ENCODE measurements at places on chromosomes 13 and 19.

DNA sequence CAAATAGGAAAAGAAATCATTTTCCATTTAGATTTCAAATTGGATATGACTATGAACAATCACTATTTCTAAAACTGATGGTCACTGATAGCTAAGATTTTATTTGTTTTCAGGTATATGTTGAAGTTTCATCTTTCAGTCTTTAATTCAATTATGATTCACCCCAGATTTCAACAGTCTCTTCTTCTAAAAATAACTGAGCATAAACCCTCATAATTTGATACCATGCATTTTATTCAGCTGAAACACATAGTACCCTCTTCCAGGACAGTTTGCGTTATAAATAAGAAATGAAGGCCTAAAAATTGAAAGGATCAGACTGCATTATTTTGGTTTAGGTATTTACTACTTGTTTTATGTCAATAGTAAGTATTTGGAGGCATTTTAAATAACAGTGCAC is 428.5 kb upstream of the NBEA start:
- no peak for DNase-seq

DNA sequence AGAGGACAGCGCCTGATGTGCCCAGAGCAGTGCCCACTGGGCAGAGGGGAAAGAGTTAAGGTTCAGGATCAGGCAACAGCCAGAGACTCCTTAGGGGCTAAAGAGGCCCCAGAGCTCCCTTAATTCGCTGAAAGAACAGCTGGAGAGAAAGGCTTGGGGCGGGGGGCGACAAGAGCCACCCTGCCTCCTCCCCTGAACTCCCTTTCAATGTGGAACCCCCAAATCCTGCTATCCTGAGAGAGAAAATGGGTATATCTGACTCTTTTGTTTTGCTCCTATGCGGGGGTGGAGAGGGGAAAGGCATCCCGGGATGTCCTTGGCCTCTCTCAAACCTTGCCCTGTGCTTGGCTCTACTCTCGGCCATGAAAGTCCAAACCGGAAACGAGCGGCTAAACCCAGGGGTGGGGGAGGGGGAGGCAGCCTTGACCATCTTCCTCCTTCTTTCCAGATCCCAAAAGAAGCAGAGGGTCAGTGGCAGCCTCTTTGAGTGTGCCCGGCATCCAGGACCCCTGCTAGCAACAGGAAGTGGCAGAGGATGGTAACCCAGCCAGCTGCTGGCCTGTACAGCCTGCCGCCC is 4.7 kb downstream of the PRKACA start:
- no peak for DNase-seq

DNA sequence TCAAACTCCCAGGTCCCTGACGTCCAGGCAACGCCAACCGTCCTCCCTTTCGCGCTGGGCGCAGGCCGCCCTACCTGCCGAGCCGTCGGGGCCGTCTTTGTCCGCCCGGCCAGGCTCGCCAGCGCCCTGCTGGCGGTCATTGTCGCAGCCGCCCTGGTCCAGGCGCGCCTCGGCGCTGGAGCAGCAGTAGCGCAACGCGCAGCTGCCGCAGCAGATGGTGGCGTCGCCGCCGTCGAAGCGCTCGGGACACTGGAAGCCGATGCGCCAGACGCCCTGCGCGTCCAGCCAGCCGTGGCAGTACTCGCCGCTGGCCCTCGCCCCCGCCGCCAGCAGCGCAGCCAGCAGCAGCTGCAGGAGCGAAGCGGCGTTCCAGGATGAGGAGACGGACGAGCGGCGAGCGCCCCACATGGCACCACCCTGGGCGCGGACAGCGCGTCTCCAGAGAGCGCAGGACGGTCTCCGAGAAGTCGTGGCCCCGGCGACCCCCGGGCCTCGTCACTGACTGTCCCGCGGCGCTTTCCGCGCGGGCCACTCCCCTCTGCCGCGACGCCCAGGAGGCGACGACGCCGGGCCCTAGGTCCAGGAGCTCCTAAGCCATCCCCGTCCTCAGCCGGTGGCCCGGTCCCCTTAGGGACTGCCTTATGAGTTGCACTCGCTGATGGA is 1.1 kb downstream of the SHISA2 start:
- DNase-seq: no peak

GRCh38 chr19:14118165-14119051 is 846 bp upstream of the PRKACA start:
- peak; percentile 64 for DNase-seq

DNA sequence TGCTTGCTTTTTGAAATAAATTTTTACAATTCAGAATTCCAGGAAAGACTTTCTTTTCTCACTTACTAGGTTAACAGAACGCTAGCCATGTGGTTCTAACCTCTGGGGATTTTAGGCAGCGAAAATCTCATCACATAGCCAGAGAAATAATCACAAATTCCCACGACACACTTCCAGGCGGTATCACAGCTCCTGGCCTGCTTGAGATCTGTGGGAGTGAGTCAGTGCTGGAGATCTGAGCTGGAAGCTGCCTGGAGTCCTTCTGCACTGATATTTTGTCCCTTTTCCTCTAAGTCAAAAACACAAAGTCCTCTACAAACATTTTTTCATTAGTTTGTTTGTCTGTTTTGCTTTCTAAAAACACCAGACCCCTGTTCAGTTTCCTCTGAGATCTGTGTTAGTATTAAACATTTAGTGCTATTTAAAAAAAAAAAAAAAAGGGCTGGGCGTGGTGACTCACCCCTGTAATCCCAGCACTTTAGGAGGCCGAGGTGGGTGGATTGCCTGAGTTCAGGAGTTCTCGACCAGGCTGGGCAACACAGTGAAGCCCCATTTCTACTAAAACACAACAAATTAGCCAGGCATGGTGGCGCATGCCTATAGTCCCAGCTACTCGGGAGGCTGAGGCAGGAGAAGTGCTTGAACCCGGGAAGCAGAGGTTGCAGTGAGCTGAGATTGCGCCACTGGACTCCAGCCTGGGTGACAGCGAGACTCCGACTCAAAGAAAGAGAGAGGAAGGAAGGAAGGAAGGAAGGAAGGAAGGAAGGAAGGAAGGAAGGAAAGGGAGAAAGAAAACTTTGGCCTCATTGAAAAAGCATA is 12.2 kb upstream of the UBE2L5 start:
- no peak for DNase-seq

DNA sequence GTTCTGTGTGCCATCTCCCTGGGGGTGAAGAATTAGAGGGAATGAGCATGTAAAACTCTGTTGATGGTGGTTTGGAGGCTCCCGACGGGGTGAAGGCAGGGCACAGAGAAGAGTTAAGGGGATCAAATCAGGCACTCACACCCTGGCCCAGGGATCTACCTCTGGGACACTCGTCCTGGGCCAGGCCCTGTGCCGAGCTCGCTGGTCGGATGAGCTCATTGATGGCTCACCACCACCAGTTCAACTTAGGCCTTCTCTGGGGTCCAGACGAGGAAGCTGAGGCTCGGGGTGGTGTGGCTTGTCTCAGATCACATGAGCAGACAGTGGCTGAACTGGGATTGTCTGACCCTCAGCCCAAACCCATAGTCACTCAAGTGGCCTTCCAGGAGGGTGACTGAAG is 1.6 kb downstream of the NACC1 start:
- no peak for DNase-seq

DNA sequence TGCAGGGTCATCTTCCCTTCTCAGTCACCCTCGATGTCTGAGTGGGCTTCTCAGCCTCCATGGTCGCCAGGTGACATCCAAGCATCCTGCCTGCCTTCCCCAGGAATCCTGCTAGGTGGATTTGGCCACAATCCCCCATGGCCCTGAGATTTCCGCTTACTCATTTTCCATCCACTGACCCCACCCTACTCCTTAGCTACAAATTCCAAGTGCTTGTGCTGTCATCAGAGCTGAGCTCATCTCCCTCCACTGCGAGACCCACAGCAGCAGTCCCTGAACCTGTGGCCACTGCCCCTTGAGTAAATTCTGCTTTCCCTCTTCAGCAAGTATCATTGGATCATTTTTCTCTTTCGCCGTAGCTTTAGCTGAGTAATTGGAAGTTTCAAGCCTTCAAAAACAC is 90.5 kb upstream of the ANKRD10 start:
- no peak for DNase-seq

GRCh38 chr13:73368608-73369007 is 309.8 kb downstream of the KLF5 start:
- no peak for DNase-seq

GRCh38 chr13:47081246-47081645 is 184.4 kb upstream of the HTR2A start:
- no peak for DNase-seq

DNA sequence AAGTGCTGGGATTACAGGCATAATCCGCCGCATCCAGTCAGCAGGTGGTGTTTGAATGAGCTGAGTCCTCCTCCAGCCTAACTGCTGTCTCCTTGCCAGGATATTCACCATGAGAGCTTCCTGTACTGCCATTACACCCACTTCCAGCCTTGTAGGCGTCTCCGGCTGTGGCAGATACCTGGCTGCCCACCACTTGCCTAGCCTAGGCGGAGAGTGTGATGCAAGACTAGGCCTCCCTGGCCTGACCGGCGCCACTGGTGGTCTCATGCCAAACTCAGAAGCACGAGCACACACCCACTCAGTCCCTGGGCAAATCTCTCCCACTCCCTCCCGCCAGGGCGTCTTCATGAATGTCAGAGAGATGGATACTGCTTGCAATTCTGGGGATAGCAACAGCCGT is 16.6 kb downstream of the IL12RB1 start:
- DNase-seq: no peak

DNA sequence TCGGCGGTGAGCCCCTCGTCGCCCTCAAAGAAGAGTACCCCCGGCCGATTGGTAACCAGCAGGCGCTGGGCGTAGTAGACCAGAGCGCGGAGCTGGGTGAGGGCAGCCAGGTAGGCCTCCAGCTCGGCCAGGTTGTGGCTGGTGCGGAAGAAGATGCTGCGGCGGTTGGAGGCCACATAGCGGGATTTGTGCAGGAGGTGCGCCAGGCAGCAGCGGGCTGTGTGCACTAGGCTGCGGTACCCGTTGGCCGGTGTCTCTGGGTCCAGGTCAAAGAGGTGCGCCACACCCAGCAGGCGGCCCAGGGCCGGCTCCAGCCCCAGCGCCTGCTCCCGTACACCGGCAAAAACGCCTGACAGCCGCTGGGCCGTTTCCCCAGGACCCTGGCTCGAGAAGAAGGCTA is 16.8 kb downstream of the LIPE start:
- DNase-seq: no peak

- DNase-seq: no peak
Observed at GRCh38 chr19:44984005-44984404, 17.3 kb upstream of the RELB start.

- no peak for DNase-seq
Observed at GRCh38 chr19:6988257-6988656, 33.0 kb downstream of the MBD3L2B start.

DNA sequence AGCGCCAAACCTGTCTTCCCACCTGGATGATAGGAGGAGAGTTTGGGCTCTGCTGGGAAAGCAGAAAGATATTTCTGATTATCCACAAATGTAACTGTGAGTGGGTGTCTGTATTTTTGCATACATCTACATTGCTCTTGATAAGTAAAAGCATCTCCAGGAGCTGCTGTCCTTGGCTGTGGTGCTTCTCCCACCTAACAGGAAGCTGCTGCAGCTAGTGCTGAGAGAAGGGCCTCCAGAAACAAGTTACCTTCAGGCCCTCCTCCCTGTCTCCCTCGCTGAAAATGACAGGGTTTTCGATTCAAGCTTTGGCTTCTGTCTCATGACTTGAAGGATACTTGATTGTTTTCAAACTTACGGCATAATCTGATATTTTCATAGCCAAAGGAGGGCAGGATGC is 90.1 kb downstream of the FOXO1 start:
- DNase-seq: no peak

- no peak for DNase-seq
Observed at GRCh38 chr19:32407004-32407992, 1.7 kb downstream of the DPY19L3 start.

DNA sequence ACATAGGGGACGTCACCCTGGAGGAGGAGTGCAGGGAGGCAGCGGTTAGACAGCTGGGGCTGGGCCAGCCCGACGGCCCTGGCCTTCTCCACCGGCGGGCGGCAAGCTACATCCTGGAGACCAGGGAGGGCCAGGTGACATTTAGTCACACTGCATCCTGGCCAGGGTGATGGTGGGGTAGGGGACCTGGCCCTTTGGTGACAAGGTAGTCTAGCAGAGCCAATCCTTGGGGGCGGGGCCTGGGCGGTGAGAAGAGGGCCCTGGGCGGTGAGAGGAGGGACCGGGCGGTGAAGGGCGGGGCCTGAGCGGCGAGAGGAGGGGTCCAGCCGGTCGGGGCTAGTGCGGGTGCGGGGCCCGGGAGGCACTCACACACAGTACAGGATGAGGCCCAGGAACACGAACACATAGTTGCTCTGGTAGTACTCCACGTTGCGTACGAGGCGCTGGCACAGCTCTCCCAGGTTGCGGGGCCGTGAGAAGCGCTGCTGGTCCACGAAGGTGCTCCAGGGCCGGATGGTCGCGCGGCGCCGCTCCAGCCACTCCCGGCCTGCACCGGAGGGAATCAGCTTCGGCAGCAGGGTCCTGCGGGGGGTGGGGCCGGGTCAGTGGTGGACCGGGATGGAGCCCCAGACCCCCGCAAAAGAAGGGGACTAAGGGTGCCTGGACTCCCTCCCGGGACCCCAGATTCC is 610 bp downstream of the RABAC1 start:
- DNase-seq: peak; percentile 85

- DNase-seq: peak; percentile 49
Observed at GRCh38 chr19:45768655-45768983, 433 bp downstream of the SIX5 start.

DNA sequence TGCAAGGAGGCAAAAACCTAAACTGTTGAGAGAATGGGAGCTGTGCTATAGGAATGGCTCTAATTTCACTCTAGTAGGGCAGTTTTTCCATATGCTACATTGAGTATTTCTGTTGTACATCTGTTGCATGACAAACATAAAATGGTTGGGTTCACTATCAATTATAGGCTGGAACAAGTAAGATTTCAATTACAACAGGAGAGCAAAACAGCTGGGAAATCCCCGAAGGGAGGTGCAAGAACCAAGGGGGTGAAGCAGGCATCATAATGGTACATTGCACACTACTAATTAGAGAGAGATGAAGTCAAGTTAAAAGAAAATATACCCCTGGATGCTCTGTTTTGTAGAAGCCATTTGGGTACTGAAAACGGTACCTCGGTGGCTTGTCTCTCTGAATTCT is 389.5 kb downstream of the PCDH9 start:
- DNase-seq: no peak

DNA sequence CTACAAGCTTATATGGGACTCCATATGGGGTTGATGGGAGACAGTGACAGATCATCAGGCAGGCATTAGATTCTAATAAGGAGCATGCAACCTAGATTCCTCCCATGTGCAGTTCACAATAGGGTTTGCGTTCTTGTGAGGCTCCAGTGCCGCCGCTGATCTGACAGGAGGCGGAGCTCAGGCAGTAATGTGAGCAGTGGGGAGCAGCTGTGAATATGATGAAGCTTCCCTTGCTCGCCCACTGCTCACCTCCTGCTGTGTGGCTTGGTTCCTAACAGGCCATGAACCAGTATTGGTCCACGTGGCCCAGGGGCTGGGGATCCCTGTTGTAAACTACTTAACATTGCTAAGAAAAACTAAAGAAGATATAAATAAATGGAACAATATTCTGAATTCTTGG is 378.4 kb downstream of the KCNRG start:
- no peak for DNase-seq

DNA sequence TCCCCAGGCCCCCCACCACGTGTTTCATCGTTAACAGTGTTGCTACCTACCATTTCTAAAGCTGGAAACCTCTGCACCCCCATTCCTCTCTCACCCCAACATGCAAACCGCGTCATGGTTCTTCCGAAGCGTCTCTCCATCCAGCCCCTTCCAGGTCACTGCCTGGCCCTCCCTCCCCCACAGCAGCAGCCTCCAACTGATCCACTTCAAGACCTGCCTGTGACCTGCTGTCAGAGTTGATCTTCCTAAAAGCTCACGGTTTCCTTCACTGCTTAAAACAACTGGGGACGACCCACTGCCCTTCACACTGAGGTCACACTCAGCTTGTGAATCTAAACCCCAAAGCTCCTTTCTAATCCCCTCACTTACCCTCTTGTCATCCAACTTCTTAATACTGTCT is 47.7 kb downstream of the STK24 start:
- DNase-seq: no peak
